ENCODE measurements at places on chromosomes 2 and 18. TPM values are rescaled to one million over a fixed set of nuclear protein-coding genes. Genes with fewer than 3 reads are reported as not detected.
A peak's percentile ranks its signal among the peaks of the same experiment; 100 is the strongest.

Gene DRC1
- polyA plus RNA-seq = not detected

GRCh38 chr2:54624591-54625071 is 98.8 kb upstream of the EML6 start:
- no peak overlapping the region for H3K4me3 ChIP-seq
- H3K36me3 ChIP-seq = peaks cover 65% of the 10 kb centered on the region
- DNase-seq = no peak
- H3K27ac ChIP-seq = peak overlapping the region; percentile 53
- H3K4me1 ChIP-seq = peaks cover 22% of the 10 kb centered on the region
- no peaks in the 10 kb centered on the region for H3K27me3 ChIP-seq

Gene RAB27B
- polyA plus RNA-seq = 4.6 TPM

DNA sequence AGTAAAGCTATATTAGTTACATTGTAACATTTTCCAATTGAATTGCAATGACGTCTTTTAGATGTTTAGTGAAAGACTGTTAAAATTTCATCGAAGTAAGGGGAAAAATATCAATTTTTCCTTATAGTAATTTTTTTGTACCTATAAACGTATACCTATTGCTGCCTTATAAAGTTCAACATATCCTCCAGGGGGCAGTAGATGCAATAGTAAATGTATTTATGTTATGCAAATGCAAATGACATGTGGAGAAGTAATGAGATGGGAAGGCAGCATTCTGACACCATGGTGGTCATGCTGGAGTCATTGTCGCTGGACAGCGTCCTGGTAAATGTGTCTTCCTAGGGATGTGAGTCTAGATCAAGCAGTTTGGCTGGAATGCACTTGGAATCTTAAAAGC is 38.7 kb downstream of the MSTN start:
- no peaks in the 10 kb centered on the region for H3K36me3 ChIP-seq
- no peaks in the 10 kb centered on the region for H3K27me3 ChIP-seq
- no peak overlapping the region for H3K27ac ChIP-seq
- no peaks in the 10 kb centered on the region for H3K4me1 ChIP-seq

DNA sequence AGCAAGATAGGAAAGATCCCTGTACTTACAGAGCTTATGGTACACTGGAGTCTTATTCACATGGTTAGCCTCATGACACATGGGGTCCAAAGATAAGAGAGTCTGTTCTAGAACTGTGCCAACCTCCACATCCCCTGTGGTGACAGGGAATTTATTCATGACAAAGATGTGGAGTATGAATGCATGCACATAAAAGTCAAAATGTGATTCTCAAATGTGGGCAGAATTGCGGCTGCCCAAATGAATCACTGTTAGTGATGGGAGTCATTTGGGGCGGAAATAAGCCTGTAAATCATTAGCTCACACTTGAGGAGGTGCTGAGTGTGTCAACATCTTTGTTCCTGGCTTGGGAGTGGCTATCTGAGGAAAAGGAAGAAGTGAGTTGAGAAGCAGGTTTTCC is 560.6 kb downstream of the SLC4A3 start:
- no peak overlapping the region for H3K4me3 ChIP-seq
- no peaks in the 10 kb centered on the region for H3K27me3 ChIP-seq
- H3K27ac ChIP-seq = no peak overlapping the region
- DNase-seq = no peak
- no peaks in the 10 kb centered on the region for H3K36me3 ChIP-seq

DNA sequence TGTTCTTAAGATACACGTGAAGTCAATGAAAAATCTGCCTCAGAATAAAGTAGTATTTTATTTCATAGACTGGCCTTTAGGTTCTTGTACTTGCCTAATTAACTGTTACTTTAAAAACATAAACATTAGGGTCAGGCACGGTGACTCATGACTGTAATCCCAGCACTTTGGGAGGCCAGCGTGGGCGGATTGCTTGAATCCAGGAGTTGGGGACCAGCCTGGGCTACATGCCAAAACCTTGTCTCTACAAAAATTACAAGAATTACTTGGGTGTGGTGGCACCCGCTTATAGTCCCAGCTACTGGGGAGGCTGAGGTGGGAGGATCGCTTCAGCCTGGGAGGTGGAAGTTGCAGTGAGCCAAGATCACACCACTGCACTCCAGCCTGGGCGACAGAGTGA is 16.0 kb upstream of the SNORC start:
- H3K36me3 ChIP-seq = peaks cover 83% of the 10 kb centered on the region
- peaks cover 6% of the 10 kb centered on the region for H3K4me1 ChIP-seq
- no peaks in the 10 kb centered on the region for H3K27me3 ChIP-seq
- DNase-seq = no peak
- H3K4me3 ChIP-seq = no peak overlapping the region

GRCh38 chr18:79395761-79396404 is at the start of gene NFATC1:
TSS of gene NFATC1 (plus strand) at chr18:79395930. CDS start at chr18:79396225, 295 bp downstream.
- peak within 1 kb of the TSS; percentile 98 for H3K27ac ChIP-seq
- peak within 1 kb of the TSS; percentile 40 for H3K4me3 ChIP-seq
- peaks cover 54% of the 10 kb centered on the region for H3K4me1 ChIP-seq

Gene FZD7
- polyA plus RNA-seq = 2.4 TPM

Gene GTF2A1L
- 0.66 TPM for polyA plus RNA-seq

DNA sequence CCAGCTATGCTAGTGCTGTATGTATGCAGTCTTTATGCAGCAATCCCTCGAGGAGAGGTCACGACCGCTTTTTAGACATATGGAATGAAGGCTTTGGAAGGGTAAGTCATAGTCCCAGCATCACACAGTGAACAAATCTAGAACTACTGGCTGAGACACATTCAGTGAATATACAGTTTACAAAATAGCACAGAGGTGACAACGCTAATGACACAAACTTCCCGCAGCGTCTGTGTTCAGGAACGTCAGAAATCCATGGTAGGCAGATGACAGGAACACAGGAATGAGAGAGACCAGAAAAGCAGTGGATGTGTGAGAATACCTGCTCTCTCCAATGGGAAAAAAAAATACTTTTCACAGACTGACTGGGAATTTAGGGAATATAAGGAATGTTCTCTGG is 29.6 kb downstream of the CABYR start:
- H3K4me1 ChIP-seq = no peaks in the 10 kb centered on the region
- no peaks in the 10 kb centered on the region for H3K27me3 ChIP-seq
- DNase-seq = no peak
- H3K4me3 ChIP-seq = no peak overlapping the region
- no peak overlapping the region for H3K27ac ChIP-seq

DNA sequence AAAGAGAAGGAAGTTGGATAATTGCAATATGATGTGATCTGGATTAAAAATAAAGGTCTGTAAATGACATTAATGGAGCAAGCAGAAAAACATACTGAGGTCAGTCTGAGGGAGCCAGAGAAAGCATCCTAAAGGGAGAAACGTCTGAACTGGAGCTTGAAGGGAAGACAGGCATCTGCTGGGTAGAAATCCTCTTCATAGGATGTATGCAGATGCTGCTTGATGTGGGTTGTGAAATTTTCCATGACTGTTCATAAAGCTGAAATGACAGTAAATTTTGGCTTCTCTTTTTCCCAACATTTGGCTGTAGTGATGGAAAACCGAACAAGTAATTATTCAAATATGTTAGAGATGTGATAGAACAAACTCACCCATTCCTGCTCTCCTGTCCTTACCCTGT is 287.6 kb downstream of the CAMKMT start:
- no peak for DNase-seq
- H3K4me1 ChIP-seq = no peaks in the 10 kb centered on the region
- no peaks in the 10 kb centered on the region for H3K27me3 ChIP-seq
- H3K4me3 ChIP-seq = no peak overlapping the region
- H3K27ac ChIP-seq = no peak overlapping the region

DNA sequence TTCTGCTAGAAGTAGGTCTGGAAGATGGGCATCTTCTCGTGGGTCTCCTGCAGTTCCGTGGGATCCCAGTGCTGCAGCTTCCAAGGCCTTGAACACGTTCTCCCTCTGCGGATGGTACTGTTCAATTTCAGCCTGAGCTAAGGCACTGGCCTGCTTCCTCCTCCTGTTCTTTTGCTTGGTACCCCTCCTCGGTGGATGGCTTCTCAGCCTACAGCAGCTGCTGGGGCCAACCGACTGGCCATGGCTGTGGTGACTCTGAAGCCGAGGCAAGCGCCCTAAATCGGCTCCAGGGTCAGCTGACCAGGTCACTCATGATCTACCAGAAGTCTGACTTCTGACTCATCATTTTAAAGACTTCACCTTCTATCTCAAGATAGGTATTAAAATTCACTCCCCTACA is 150.2 kb downstream of the NBAS start:
- H3K27me3 ChIP-seq = no peaks in the 10 kb centered on the region
- no peak overlapping the region for H3K4me3 ChIP-seq
- peak; percentile 58 for DNase-seq
- H3K4me1 ChIP-seq = no peaks in the 10 kb centered on the region
- peaks cover 6% of the 10 kb centered on the region for H3K36me3 ChIP-seq

Gene GCG
- 9.0 TPM for polyA plus RNA-seq

Gene GPR45
- not detected for polyA plus RNA-seq

GRCh38 chr18:62165583-62165982 is 21.3 kb downstream of the PIGN start:
- H3K27ac ChIP-seq = no peak overlapping the region
- H3K4me1 ChIP-seq = no peaks in the 10 kb centered on the region
- no peaks in the 10 kb centered on the region for H3K36me3 ChIP-seq
- H3K27me3 ChIP-seq = no peaks in the 10 kb centered on the region

Gene TMEM163
- 2.6 TPM for polyA plus RNA-seq

- no peaks in the 10 kb centered on the region for H3K36me3 ChIP-seq
- H3K27ac ChIP-seq = no peak overlapping the region
- no peak for DNase-seq
- H3K4me3 ChIP-seq = no peak overlapping the region
- no peaks in the 10 kb centered on the region for H3K27me3 ChIP-seq
Measured at GRCh38 chr18:1499265-1499664, 594.6 kb downstream of the ADCYAP1 start.

Gene PSME4
- polyA plus RNA-seq = 29.8 TPM

GRCh38 chr18:27585602-27586173 is 400.6 kb upstream of the CHST9 start:
- no peaks in the 10 kb centered on the region for H3K27me3 ChIP-seq
- H3K4me1 ChIP-seq = no peaks in the 10 kb centered on the region
- H3K4me3 ChIP-seq = no peak overlapping the region
- H3K36me3 ChIP-seq = no peaks in the 10 kb centered on the region

- no peaks in the 10 kb centered on the region for H3K36me3 ChIP-seq
- no peak overlapping the region for H3K4me3 ChIP-seq
- no peak for DNase-seq
- H3K4me1 ChIP-seq = peaks cover 13% of the 10 kb centered on the region
- no peak overlapping the region for H3K27ac ChIP-seq
Measured at GRCh38 chr18:75927791-75928190, 500.3 kb upstream of the SMIM21 start.

- H3K27me3 ChIP-seq = no peaks in the 10 kb centered on the region
- no peaks in the 10 kb centered on the region for H3K36me3 ChIP-seq
- peak overlapping the region; percentile 93 for H3K27ac ChIP-seq
- H3K4me1 ChIP-seq = peaks cover 11% of the 10 kb centered on the region
- peak overlapping the region; percentile 59 for H3K4me3 ChIP-seq
- DNase-seq = peak; percentile 92
Measured at GRCh38 chr2:174012347-174013314, 47.5 kb upstream of the SP3 start.

Gene UGT1A8
- 8.8 TPM for polyA plus RNA-seq
